ENCODE measurements at places on chromosomes 6 and 20.

DNA sequence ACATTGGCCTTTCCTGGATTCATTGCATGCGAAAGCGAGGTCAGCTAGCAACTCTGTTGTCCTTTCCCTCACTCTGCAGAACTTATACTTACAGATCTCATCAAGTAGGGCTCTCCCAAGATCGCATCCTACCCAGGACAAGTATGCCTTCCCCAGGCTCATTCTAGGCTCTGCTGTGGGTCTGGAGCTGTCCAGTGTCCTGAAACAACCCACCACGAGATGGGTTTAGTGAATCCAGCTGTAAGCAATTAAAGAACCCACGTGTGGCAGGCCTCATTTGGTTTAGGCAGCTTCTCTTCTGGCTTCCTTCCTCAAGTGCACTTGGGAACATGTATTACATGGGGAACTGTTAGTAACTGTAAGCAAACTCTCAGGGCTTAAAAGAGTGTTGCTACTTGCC is 406.5 kb upstream of the CHD6 start:
- no peak for DNase-seq

- DNase-seq: peak; percentile 15
Observed at GRCh38 chr20:62822788-62823651, 6.2 kb downstream of the COL9A3 start.

DNA sequence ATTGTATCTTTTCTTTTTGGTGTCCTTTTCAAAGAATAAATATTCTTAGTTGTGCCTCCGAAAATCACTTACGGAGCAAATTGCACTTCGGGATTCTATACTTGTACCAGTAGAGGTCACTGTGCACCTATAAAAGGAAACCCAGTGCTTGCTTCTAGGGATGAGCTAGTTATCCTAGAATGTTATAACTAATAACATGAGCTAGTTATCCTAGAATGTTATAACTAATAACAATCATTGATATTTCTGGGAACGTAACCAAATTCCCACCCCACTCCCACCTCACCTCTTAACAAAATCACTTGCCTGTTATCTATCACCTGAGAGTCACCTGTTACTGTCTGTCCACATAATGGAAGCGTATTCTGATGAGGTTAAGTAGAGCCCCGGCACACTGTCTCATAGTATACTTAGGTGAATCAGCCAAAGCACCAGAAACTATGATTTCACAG is 126.9 kb upstream of the TIAM2 start:
- DNase-seq: peak; percentile 51

DNA sequence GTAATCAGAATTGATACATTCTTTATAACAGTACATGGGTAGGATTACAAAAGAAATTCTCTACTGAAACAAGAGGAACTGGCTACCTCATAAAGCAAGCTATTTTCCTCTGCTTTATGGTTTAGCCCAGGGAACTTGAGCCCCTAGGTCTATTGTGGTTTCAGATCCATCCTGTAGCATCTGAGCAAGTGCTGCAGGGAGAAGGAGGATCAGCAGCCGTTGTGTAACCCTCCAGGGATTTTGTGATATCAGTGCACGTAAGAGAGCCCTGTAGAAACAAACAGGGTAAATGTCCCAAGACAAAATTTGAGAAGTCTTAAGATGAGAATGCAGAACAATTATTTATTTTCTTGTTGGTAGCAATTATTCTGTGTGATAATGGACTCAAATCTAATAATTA is 165.2 kb upstream of the DEFB112 start:
- DNase-seq: no peak

DNA sequence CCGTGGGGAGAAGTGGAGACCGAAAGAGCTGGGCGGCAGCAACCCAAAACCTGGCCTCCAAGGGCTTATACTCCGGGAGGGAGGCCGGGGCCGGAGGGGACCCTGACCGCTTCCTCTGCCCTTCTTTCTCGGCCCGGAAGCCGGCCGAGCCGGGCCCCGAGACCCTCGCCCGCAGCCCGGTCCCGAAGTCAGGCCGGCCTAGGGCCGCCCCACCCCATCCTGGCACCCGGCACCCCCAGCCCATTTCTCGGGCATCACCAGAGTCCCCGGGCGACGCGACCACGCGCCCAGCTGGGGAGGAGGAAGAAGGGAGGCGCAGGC is 572 bp upstream of the ZDHHC14 start:
- DNase-seq: no peak

DNA sequence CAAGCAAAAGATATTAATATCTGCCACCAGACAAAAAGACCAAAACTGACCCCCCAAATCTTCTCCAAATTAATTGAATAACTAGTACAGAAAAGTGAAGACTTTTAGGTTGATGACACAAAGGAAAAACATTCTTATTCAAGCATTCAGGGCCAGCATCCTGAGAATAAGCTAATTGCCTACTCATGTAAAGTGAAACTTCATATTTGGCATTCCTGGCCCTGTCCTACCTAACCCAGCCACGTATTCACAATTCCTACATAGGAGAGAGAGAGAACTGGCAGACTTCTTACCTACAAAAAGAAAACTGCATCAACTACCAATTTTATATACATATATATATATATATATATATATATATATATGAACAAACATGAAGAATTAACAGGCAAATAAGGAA is 4.9 kb upstream of the ASCC3 start:
- DNase-seq: no peak

GRCh38 chr20:33830371-33830770 is 19.2 kb downstream of the CHMP4B start:
- no peak for DNase-seq

GRCh38 chr20:50790651-50791277 is 4.1 kb upstream of the BCAS4 start:
- peak; percentile 41 for DNase-seq

DNA sequence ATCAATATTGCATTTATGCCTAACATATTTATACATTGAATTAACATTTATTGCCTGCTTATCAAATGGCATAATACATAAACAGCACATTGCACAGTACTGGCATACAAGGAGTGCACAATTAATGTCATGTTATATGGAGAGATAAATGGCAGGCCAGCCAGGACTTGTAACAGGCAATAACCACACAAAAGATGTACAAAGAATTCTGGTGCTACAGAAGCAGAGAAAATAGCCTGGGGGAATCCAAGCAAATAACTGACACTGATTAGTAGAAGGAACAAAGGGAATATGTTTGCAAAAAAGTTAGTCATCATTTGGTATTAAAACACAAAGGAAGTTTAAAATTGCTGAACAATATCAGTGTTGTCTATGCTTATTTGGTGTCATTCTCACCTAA is 27.3 kb downstream of the COL21A1 start:
- peak; percentile 95 for DNase-seq

DNA sequence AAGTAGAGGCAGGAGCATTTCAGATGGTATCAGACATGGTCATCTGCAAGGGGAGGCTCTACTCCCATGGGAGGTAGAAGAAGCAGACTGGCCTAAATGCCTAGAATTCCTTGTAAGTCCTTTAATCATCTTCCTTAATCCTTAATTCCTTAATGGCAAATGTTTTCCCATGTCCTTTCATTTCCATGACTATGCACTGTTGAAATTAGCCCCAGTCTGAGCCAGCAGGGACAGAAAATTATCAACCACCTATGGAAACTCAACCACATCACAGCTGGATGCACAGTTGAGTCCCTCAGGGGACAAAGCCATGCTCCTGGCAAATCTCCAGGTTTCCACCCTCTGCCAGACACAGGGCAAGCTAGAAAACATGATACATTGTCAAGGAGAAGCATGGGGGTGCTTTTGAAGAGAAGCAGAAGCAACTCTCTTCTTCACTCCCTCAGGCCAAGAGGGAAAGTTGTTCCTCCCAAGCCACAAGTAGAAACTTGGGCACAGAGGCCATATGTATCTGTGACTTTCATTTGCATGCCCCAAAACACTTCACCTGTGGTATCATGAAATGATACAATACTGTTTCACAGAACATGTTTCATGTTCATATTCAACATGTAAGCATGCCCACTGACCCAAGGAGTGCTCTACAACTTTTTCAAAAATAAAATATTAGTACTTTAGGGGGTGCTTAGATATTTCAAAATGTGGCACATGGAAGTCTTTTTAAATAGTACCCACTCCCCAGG is 683.6 kb downstream of the KIF16B start:
- DNase-seq: peak; percentile 7

- DNase-seq: no peak
Observed at GRCh38 chr20:63517376-63518309, 2.9 kb upstream of the PPDPF start.

DNA sequence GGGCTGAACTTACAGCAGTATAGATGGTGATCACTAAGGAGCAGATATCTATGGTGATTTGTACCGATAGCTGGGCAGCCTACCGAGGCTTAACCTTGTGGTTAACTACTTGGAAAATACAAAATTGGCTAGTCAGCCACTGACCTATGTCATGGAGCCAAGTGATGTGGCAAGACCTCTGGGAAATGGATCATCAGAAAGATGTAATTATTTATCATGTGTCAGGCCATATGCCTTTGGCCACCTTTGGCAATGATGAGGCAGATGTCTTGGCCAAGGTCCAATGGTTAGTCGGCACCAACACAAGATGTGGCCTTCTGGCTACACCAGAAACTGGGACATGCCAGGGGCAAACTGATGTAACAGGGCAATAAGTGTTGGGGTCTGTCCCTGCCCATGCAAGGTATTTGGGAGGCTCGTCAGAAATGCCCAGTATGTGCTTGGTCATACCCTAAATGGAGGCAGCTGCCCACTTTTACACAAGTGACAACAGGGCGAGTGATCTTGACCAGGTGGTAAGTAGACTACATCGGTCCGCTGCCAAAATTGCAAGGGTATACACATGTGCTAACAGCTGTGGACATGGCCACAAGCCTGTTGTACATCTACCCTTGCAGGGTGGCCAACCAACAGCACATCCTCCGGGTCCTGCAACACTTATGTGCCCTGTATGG is 30.1 kb downstream of the HDDC2 start:
- no peak for DNase-seq

DNA sequence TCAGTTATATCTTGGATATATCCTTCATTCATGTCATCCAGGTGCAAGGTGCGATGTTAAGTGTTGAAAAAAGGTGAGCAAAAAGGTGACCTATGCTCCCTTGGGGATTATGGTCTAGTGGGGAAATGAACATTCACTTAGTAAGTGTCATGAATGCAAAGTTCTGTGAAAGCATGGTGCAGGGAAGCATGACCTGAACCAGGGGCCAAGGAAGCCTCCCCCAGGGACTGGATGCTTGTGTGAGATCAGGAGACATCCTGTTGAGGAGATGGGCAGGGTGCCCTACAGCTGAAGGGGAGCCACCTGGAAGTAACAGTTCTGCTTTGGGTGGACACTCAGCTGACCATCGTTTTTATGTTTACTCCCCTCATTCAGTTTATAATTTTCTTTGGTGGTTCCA is 179.5 kb downstream of the SYNDIG1 start:
- no peak for DNase-seq

- no peak for DNase-seq
Observed at GRCh38 chr6:3290149-3290930, 31.6 kb downstream of the PSMG4 start.

DNA sequence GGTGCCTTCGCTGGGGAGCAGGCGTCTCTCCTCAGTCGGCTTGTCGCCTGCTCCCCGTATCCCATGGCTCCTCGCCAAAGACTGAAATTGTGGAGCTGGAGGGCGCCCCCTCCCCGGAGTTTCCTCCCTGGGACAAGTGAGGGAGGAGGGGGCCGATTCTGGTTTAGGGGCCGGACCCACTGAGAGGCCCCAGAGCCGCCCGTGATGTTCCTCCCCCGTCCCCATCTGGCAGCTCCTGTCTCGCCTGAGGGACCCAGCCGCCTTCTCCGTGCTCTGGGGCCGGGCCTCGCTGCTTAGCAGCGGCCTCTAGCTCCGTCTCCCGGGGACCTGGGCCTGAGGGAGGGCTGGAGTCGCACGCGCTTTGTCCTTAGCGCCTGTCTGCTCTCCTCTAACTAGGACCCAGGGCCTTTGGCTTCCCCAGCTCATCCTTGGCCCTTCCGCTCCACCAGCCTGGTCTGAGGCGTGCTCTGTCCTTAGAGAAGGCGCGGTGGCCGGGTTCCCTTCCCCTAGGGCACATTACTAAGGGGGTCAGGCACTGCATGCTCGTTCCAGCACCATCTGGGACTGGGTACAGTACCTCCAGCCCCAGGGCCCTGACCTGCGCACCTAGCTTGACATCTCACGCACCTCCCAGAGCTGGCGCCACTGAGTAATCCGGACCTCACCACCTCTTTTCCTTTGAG is 29.7 kb downstream of the SLC12A5 start:
- no peak for DNase-seq

Measured in NCI-H1105 treated with DMSO at 0.1 percent for 48 hours (cell line).